ENCODE measurements at places on chromosomes 7 and 10.

- DNase-seq = no peak
Measured at GRCh38 chr7:106486331-106486730, 174.6 kb downstream of the CCDC71L start.

DNA sequence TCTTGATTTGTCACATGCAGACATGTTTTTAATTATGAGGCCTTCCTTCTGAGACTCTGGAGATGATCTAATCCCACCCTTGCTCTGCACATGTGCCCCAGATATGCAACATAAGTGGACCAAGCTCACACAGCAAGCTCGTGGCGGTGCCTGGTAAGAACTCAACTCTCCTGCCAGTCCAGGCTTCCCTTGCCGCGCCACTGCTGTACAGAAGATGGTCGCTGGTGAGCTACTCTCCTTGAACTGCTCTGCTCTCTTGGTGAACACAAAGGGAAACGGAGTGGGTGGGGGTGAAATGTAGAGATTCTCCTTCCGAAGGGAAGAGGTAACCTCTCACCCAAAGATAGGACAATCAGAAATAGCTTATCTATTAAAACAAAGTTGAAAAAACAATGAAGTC lies 25.7 kb downstream of the MYOF start:
- DNase-seq = no peak

DNA sequence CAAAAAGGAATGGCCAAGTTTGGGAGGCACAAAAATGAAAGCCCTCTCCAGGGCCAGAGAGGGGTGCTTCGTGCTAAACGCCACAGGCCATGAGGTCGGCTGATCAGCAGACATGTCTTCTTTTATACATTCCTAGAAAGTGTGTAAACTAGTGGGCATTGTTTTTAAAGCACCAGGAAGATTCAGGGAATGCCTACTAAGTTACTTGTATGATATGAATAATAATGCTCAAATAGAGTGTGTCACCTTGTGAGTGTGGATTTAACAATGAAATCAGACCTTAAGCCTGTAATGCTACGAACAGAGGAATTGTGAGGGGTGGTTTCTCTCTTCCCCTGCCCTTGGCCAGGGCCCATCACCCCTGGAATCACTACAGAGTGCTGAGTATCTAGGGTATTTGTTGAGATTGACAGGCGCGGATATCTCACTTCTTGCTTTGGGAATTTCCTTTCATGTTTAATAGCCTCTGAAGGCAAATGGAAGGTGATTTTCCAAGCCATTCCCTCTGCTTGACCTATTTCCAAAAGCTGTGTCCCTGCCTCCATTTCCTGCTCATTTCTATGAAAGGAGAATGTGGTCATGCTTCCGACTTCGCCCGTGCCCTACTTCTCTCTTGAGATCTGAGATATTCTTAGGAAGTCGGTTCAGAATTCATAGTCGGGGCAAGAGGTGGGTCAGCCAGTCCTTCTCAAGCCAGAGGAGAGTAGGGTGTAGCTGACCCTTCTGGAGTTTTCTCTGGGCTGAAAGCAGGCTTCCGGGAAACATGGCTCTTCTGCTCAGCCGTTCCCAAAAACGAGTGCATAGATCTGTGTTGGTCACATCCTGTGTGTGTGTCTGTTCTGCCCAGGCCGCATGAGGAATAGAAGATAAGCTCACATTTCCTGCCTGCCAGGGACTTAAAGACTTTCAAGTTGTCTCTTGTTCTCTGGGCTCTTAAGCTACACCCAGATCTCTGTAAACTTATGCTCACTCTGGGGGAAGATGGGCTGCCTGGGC lies 167.8 kb upstream of the ITGB1 start:
- no peak for DNase-seq

DNA sequence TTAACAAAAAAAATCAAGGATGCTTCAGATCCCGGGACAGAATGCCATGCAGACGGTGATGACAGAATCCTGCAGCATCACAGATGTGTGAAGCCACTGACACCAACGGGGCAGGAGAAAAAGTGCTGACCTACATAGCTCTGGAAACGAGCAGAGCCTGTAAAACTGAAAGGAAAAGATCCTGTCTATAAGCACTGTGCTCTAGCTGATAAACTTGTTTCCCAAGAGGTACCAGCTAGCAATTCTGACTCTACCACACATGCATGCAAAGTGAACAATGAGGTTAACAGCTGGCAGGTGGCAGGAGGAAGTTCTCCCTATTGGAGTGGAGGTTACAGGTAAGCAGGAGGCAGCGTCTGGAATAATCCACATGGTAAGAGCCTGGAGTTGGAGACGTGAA lies 75.6 kb downstream of the PTPRN2 start:
- DNase-seq = no peak

- DNase-seq = no peak
Measured at GRCh38 chr10:11975795-11976194, 66.8 kb downstream of the UPF2 start.
